ENCODE measurements at places on chromosomes 4 and X.

- DNase-seq: no peak
Observed at GRCh38 chrX:111519215-111519614, 7.8 kb downstream of the SERTM2 start.

DNA sequence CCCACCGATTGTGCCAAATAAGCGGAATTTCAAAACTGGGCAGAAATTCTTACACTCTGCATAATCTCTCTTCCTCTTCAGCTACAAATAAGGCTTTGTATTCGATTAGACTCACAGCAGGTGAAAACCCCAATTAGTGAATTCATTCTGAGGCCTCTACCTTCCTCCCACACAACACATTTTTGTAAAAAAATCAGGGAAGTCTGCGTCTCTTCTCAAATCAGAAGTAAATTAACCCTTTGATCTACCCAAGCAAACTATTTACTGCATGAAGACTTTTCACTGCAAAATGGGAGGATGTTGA lies 200.6 kb upstream of the FTHL17 start:
- DNase-seq: no peak

DNA sequence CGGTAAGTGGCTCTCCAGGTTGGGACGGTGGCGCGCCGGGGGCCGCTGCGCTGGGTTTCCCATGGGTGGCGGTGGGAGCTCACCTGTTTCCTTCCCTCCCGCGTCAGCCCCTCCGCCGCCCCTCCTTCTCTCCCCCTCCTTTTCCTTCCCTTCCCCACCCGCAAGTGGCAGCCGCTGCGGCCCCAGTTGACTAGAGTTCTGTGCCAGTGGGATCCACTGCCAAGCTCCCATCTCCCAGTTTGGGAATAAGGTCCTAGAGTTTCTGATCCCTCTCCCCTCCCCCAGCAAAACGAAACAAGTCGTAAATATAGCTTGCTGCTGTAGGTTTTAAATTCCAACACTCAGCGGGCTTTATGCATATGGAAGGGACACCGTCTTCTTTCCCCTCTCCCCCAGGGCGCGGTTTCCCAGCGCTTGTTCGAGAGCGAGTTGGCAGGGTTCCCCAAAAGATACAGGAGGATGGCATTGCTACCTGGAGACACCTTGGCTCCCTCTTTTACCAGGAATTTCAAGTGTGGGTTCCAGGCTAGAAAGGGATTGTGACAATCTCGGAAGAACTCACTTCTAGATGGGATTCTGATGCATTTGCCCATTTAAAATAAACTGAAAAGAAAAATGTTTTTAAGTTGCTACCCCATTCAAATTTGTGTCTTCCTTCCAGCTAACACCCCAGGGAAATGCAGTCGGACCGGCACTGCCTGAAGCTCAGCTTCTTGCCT lies 1.2 kb downstream of the TLL1 start:
- no peak for DNase-seq

DNA sequence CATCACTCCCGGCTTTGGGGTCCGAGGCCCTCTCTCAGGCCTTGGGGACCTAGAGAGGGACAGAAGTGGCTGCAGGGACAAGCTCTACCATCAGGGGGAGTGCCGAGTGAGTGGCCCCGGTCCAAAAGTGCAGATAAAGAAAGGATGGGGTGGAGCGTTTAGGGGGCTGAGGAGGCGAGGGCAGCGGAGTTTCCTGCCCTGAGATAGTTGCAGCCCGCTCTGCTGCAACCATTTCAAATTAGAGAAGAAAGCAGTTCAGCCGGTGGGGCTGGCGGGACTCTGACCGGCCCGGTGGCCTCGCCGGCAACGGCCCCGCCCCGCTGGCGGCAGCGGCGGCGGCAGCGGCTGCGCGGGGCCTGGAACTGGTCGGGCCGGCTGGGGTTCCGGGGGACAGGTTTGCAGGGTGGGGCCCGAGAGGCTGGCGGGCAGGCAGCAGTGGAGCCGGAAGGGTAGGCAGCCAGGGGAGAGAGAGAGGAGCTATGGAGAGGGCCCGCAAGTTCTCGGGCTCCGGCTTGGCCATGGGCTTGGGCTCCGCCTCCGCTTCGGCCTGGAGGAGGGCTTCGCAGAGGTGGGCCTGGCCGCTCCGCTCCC lies 7.6 kb downstream of the DLG3 start:
- peak; percentile 56 for DNase-seq

DNA sequence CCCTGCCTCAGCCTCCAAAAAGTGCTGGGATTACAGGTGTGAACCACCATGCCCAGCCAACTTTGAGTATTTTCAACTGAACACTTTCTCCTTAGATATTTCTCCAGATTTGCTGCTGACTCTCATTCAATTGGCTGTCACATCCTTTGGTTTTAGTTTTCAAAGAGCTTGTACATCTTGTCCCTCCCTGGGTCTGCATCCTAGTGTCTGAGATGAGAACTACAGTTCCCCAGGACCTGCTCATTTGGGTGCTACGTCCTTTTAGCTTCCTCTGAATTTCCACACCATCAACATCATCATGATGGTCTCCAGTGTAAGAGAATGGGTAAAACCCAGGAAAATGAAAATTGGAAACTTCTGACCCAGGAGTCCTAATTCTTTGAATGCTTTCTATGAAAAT lies 312.9 kb downstream of the NLGN4X start:
- DNase-seq: no peak

Data from activated naive CD4-positive, alpha-beta T cell treated with anti-CD3 and anti-CD28 coated beads, Interleukin-2, amount 50 U/mL, for 16 hours (primary cell).